Epithelial cell of proximal tubule (primary cell): ENCODE measurements at places on chromosomes 16 and 17. TPM values are rescaled to one million over a fixed set of nuclear protein-coding genes. Genes with fewer than 3 reads are reported as not detected.

ASGR1 gene
- total RNA-seq = 0.72 and 5.1 TPM in 2 replicates

SAMD14 gene
- total RNA-seq = 2.9 and 11.5 TPM in 2 replicates

AGRP gene
- not detected in 2 replicates for total RNA-seq

TMEM235 gene
- total RNA-seq = not detected in 2 replicates

CTRB2 gene
- not detected in 2 replicates for total RNA-seq
